Cortex of kidney (tissue), 1 donor: ENCODE measurements at places on chromosomes 11 and 22.

GRCh38 chr11:121892863-121893262, 223.2 kb downstream of the BLID start:
- no peak for DNase-seq

DNA sequence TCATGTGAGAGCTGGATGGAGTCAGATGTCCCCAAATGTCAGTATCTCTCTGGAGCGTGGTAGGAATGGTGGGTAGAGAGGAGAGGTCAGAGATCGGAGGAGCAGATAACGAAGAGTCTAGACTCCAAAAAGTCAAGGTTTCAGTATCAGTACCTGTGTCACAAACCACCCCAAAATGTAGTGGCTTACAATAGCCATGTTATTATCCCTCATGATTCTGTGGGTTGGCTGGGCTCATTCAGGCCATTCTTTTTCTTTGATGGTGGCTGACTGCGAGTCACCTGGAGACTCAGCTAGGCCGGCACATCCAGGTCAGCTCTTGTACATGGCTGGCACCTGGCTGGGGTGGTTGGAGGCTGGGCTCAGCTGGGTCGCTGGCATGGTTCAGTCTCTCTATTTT, 7.3 kb upstream of the SSTR3 start:
- no peak for DNase-seq

DNA sequence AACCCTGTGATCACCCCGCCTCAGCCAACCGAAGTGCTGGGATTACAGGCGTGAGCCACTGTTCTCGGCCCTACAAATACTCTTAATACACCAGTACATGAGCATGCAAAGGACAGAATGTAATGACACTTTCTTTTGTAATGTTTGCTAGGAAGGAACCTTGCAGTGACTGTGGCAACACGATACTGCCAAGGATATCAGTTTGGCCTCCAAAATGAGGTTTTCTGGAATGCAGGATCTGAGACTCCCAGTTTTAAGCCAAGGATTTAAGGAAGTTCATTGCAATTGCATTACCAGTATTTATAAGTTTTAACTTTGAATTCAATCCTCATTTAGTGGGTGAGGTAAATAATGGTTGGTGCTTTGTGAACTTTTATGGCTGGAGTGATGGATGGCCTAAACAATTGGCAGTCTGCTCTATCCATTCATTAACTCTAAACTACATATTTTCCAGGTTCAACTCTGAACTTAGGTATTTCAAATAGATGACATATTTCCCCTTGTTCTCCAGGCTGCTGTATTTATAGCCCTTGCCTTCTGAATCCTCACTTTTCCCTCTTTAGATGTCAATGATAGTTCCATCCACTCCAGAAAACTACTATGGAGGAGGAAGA, 330.3 kb downstream of the C11orf87 start:
- no peak for DNase-seq

DNA sequence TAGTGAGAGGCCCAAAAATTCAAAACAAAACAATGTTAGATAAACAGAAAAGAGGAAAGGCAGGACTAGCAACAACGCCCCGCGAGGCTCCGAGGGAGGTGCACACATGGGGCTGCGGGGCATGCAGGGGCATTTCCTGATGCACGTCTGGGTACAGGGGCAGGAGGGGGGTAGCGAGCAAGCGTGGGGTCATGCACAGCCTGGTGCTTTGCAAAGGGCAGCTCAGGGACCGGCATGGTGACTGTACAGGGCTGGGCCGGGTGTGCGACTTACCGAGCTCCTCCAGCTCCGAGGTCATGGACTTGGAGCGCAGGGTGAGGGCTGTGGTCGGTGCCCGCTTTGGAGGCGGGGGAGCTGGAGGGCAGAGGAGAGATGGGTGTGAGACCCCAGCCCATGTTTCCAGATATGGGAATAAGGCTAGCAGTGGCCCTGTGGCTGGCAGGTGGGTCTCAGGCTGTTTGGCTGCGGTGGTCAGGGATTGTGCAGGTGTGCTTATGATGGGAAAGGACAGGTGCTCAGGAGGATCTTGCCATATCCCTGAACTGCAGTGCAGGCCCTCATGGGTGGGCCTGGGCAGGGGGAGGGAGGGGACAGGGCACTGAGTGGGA, 103.7 kb downstream of the CTTN start:
- DNase-seq = no peak

DNA sequence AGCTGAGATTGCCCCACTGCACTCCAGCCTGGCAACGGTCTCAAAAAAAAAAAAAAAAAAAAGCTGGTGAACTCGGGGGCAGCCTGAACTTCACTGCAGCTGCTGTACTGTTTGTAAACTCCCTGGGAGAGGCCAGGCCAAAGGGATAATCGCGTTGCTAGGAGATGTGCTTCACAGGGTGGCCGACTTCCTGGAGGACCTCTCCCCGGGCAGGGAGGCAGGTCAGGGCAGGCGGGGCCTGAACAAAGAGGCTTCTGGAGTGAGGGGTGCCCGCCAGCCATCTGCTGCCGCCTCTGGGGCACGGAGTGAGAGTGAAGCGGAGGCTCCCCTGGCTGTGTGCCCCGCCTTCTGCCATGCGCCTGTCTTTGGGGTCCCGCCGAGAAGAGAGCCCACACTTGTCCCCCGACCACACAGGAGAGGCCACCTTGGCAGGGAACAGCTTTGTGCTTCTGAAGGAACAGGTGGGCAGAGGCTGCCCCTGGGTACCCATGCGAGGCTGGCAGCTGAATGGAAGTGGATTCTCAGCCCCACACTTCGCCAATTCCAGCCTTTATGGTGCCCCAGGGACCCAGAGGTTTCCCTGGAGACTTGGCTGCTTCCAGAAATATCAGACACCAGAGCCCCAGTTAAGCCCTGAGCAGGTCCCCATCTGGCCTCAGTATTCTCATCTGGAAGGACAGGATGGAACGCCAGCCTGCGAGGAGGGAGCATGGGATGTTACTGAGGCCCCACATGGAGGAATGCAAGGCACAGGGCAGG, 29.6 kb downstream of the TMEM184B start:
- DNase-seq = no peak

- DNase-seq = no peak
Observed at GRCh38 chr11:26937386-26937785, 56.5 kb upstream of the FIBIN start.

DNA sequence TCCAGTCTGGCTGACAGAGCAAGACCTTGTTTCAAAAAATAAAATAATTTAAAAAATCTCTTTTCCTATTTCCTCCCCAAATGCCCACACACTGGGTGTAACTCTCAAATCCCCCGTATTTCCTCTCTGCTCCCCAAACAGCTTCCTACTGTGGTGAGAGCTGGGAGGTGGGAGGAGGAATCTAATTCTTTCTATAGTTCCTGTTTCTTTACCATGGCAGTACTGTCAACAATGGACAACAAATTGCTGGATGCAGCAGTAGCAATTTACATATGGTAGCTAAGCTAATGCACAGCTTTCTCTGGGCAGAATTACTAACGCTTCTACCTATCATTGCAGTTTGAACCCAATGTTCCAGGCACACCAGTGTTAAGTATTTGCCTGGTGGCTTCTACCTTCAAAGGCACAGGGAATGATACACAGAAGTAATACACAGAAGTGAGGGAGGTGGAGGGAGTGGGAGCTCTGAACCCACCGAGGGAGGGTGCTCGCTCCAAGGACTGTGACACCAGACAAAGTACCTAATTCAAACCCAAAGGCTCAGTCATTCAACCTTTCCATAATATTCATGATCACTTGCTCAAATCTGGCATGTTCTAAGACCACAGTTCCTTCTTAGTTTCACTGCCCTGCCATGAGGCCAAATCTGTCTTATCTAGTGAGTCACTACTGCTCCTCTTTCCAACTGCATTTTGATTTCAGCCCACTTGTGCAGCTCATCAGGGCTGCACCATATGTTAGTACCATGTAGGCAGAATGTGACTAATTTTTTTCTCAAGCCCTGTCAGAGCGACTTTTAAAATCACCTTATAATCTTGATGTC, 37.9 kb downstream of the CELF1 start:
- DNase-seq = no peak

DNA sequence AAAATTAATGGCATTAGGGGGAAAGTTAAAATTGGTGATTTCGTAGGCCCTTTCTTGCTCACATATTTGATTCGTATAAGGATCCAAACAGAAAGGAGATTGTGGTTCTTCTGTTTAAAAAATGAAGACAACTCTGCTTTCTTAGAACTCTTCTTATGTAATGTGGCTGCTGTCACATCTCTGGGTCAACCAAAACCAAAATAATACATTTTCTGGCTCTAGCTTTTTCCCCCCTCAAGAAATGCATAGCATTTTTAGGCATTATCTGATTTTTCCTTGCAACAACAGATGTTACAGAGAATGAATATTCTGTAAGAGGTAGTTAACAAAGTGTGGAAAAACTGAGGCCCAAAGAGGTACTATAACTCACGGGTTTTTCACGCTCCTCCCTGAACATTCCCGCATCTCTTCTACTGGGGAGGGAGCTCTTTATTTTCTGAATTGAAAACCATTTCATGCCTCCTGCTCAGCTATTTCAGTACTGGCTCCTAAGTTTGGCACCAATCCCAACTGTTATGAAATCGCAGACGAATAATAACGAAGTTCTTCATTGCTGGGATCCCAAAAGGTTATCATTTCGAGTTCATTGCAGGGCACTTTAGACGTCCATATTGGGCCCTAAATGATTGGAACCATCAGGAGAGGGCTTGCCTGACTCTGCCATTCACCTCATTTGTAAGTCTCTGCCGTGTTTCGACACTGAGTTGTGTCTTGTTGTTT, 17.1 kb downstream of the GRAP2 start:
- no peak for DNase-seq
